Suprapubic skin (tissue), 4 donors: ENCODE measurements at places on chromosomes 5 and 9.

- H3K4me3 ChIP-seq, result no peak overlapping the region
- H3K4me1 ChIP-seq, result no peaks in the 10 kb centered on the region
- no peaks in the 10 kb centered on the region for H3K36me3 ChIP-seq
- no peak for DNase-seq
- H3K27ac ChIP-seq, result no peak overlapping the region
Measured at GRCh38 chr5:178449163-178450070, 140.8 kb downstream of the COL23A1 start.

GRCh38 chr5:96816411-96816939, 8.7 kb upstream of the ERAP1 start:
- peaks cover 18% of the 10 kb centered on the region for H3K4me1 ChIP-seq
- H3K4me3 ChIP-seq, result no peak overlapping the region
- DNase-seq, result no peak
- no peaks in the 10 kb centered on the region for H3K36me3 ChIP-seq
- H3K27me3 ChIP-seq, result no peaks in the 10 kb centered on the region
- H3K27ac ChIP-seq, result no peak overlapping the region

GRCh38 chr5:68533571-68534084, 318.1 kb downstream of the PIK3R1 start:
- H3K27me3 ChIP-seq, result no peaks in the 10 kb centered on the region
- peak overlapping the region; percentile 38 for H3K27ac ChIP-seq
- DNase-seq, result no peak
- H3K4me1 ChIP-seq, result peaks cover 32% of the 10 kb centered on the region
- H3K4me3 ChIP-seq, result no peak overlapping the region

- no peak for DNase-seq
- no peak overlapping the region for H3K4me3 ChIP-seq
- no peaks in the 10 kb centered on the region for H3K27me3 ChIP-seq
- H3K27ac ChIP-seq, result no peak overlapping the region
Measured at GRCh38 chr5:149610589-149611255, 29.4 kb downstream of the ARHGEF37 start.

DNA sequence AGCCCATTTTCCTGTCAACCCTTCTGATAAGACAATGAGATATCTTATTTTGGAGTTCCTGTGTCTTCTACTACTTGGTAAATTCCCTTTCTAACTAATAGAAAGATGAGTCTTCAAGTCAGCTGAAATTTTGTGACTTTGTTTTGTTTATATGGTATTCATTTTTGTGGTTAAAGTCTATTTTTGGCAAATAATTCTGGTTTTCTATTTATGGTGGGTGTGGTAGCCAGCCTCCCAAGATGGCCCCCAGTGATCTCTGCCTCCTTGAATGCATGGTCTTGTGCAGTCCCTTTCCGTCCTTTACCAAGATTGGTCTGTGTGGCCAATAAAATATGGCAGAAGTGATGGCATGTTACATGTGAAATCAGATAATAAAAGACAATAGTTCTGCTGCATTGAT, 91.5 kb downstream of the NR3C1 start:
- H3K27me3 ChIP-seq, result no peaks in the 10 kb centered on the region
- DNase-seq, result no peak
- no peak overlapping the region for H3K4me3 ChIP-seq
- peaks cover 48% of the 10 kb centered on the region for H3K36me3 ChIP-seq
- H3K4me1 ChIP-seq, result peaks cover 29% of the 10 kb centered on the region

- no peak overlapping the region for H3K4me3 ChIP-seq
- DNase-seq, result peak; percentile 79
- peaks cover 28% of the 10 kb centered on the region for H3K4me1 ChIP-seq
- no peaks in the 10 kb centered on the region for H3K27me3 ChIP-seq
- no peak overlapping the region for H3K27ac ChIP-seq
Measured at GRCh38 chr9:127825319-127826051, 22.8 kb downstream of the FPGS start.

GRCh38 chr5:1366514-1366913, 21.6 kb upstream of the CLPTM1L start:
- no peak overlapping the region for H3K4me3 ChIP-seq
- peaks cover 51% of the 10 kb centered on the region for H3K27me3 ChIP-seq
- H3K27ac ChIP-seq, result no peak overlapping the region
- H3K36me3 ChIP-seq, result no peaks in the 10 kb centered on the region
- no peaks in the 10 kb centered on the region for H3K4me1 ChIP-seq

GRCh38 chr5:13533833-13534232, 410.7 kb downstream of the DNAH5 start:
- H3K27me3 ChIP-seq, result no peaks in the 10 kb centered on the region
- no peaks in the 10 kb centered on the region for H3K36me3 ChIP-seq
- H3K4me1 ChIP-seq, result no peaks in the 10 kb centered on the region
- DNase-seq, result no peak
- H3K27ac ChIP-seq, result no peak overlapping the region

DNA sequence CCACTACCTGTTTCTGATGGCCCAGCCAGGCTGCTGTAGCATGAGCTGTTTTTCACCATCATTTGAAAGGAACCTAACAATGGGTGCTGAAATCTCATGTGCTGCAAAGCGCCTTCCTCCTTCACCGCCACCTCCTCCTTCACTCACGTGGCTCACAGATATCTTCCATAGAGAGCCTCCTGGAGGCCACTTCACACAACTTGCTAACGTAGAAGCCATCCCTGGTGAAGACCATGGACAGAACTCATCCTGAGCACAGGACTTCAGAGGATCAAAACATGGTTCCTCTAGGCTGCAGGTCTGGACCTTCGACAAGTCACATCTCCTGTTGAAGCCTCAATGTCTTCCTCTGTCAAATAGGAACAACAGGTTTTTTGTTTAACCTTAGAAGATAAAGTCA, 155.5 kb upstream of the RAD23B start:
- no peaks in the 10 kb centered on the region for H3K36me3 ChIP-seq
- no peak overlapping the region for H3K27ac ChIP-seq
- no peaks in the 10 kb centered on the region for H3K27me3 ChIP-seq
- DNase-seq, result no peak

- DNase-seq, result no peak
- no peak overlapping the region for H3K4me3 ChIP-seq
- H3K27me3 ChIP-seq, result no peaks in the 10 kb centered on the region
- no peak overlapping the region for H3K27ac ChIP-seq
Measured at GRCh38 chr5:78320401-78320800, 25.9 kb upstream of the AP3B1 start.
